ENCODE measurements at places on chromosomes 2 and 18.

DNA sequence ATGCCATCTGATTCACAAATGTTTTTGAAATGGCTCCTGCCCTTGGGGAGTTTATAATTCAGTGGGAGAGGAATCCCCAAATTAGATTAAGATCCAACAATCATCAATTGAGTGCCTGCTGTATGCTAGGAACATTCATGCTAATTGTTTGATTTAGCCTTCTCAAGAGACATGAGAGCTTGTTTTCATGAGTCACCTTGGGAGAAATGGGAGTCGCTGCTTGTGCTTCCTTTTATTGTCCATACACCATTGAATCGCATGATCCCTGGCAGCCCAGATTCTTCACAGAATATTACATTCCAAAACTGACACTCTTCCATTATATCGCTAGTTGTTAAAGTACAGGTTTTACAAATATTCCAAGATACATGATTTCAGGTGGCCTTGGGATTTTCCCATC, 106.0 kb upstream of the MAP3K20 start:
- DNase-seq: peak; percentile 27

DNA sequence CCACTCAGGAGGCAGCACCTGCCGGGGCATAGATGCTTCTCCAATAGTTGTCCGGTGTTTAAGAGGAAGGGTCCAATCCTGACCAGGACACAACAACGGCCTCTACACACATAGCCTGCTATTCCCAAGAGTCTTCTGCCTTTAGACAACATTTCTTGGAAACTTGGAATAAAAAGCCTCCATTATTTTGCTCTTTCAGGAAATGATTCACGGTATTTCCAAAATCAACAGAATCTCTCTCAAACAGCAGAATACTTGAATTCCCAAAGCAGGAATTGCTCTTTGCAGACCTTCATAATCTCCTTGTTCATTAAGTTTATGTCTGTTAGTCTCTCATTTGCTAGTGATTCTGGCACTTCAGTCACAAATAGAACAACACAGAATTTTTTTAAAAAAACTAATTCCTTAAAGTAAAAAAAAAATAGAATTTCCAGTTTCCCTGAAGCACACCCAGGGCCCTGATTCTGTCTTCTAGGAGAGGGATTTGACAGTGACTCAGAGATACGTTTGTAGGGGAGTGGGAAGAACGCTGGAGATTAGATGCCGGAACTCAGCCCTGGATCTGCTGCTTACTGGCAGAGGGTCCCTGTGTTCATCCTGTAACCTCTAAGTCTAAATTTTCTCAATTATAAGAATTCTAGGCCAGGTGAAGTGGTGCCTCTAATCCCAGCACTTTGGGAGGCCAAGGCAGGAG, 74.7 kb downstream of the NAB1 start:
- DNase-seq: no peak

- peak; percentile 54 for DNase-seq
Measured at GRCh38 chr2:229300790-229301189, 29.7 kb upstream of the PID1 start.

DNA sequence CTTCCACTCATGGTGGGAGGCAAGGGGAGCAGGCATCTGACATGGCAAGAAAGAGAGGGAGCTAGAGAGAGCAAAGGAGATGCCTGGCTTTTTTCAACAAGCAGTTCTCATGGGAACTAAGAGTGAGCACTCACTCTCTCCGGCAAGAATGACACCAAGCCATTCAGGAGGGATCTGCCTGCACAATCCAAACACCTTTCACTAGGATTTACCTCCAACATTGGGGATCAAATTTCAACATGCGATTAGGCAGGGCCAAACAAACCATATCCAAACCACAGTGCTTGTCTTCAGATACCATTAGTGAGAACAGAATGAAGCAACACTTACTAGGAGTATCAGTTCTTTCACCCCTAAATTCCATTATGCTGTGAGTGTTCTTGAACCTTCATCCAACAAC, 77.3 kb downstream of the FIGN start:
- DNase-seq: no peak

- no peak for DNase-seq
Measured at GRCh38 chr2:98480598-98480997, 35.9 kb downstream of the INPP4A start.

- no peak for DNase-seq
Measured at GRCh38 chr2:36079793-36080192, 275.8 kb upstream of the CRIM1 start.

DNA sequence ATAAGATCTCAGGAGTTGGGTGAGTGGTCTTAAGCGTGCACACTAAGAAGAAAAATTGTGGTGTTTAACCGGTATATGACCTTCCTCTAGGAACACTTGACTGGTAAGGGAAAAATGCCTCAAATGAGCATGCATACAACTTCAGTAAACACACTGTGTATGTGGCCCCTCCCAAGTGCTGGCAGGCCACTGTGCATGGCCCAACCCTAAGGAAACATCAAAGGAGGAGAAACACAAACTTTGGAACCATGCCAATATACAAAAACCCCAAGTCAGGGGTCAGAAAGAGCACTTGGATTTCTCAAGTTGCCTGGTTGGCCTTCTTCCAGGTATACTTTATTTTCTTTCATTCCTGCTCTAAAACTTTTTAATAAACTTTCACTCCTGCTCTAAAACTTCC, 308.9 kb upstream of the LRRTM4 start:
- no peak for DNase-seq

GRCh38 chr2:40321016-40321623, 130.8 kb downstream of the SLC8A1 start:
- no peak for DNase-seq

DNA sequence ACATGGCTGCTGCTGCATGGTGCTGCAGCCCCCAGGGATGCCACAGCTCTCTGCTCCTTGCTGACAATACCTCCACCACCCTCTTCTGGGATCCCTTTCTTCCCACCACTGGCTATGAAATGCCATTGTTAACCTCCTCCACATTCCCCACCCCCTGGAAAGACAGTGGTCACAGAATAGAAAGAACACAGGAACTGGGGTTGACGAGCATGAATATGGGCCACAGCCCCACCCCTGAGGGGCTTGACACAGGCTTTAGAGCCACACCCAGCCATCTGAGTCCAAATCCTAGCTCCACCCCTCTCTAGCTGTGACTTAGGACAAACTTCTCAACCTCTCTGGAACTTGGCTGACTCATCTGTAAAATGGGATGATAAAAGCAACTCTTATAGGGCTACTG, 47.3 kb downstream of the TMEM163 start:
- DNase-seq: no peak

GRCh38 chr2:133833746-133834145, 265.5 kb upstream of the NCKAP5 start:
- no peak for DNase-seq

DNA sequence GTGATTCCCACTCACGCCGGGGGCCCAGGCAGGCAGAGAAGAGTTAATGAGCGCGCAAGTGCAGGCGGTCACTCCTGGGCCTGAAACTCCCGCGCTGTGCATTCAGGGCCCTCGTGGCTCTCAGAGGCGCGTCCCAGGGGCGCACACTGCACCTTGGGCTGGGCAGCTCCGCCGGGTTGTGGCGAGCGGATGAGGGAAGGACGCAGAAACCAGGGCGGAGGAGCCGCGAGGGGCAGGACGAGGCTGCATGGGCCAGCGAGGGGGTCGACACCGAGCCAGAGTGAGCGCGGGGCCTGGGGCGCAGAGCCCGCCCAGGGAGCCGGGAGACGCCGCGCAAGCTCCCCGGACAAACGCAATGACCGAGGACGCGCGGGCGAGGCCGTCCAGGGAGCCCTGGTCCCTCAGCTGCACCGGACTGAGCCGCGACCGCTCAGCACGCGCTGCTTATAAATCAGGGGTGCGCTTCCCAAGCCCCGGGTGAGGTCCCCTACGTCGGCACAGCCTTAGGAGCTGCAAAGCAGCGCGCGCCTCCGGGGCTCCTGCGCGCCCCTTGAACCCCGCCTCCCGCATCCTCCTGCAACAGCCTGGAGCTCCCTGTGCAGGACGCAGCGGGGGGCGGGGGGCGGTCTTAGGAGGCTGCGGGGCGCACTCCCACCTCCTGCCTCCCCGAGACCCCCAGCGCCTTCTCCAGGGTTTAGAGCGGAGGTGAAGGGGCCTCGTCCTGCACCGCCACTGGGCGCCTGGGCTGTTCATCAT, 180.2 kb upstream of the ALKAL2 start:
- DNase-seq: no peak

- no peak for DNase-seq
Measured at GRCh38 chr2:37856101-37856751, 68.9 kb upstream of the RMDN2 start.

DNA sequence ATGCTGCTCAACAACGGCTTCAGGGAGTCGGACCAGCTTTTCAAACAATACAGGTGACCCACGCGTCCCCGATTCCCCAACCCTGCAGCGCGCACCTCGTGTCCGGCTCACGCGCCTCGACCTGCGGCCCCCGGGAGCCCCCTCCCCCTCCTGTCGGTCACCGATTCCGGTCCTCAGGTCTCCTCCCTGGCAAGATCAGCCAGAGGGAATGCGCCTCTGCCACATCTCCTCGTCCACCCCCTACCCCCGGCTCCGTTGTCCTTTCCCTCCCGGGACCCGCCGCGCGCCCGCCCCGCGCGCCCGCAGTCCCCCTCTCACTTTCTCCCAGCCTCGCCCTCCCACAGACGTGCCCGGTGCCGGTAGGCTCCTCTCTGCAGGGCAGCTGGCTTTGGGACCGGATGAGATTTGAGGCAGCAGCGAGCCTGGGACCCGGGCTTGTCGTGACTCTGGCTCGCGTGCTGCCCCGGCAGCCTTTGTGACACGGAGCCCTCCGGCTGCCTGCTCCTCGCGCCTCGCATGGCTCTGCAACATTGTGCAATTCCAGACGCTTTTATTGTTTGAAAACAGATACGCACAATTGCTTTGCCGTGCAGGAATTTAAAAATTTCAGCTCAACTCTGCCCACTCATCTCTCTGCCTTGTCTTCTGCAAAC, 558 bp downstream of the TTC39C start:
- DNase-seq: peak; percentile 88

DNA sequence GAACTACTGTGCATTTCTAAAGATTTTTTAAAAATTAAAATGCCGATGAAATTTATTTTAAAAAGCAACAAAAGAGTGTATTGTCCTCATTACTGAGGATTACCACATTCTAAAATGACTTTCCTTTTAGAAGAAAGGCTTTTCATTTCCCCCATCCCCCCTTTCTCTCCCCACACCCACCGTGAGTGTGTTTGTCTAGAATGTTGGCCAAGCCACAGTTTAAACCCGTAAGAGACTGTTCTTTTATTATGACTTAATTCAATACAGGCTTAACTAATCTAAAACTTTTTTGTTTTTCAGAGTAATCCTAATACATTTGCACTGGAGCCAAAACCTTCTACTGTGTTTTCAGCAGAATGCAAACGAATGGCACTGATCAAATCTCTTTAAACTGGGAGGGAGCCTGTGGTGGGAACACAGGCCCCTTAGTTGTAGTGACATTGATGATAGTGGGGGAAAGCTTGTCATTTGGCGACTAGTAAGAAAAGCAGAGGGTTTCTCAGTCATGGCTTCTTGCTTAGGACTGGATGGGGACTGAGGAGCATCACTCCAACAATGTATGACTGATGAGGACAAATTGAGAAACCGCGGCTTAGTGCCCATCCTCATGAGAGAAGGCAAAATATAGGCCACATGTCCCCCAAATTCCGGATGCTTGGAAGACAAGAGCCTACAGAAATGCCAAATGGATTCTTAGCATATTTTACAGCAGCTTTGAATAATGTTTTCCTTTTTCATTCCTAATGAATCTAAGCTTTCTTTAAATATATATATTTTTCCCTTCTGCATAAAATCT, 154.0 kb upstream of the SMIM21 start:
- DNase-seq: no peak

- DNase-seq: peak; percentile 46
Measured at GRCh38 chr2:105417857-105418436, 19.1 kb upstream of the FHL2 start.

GRCh38 chr2:39623917-39624316, 41.8 kb upstream of the TMEM178A start:
- no peak for DNase-seq

GRCh38 chr2:226790431-226790830, 9.2 kb downstream of the IRS1 start:
- DNase-seq: no peak

DNA sequence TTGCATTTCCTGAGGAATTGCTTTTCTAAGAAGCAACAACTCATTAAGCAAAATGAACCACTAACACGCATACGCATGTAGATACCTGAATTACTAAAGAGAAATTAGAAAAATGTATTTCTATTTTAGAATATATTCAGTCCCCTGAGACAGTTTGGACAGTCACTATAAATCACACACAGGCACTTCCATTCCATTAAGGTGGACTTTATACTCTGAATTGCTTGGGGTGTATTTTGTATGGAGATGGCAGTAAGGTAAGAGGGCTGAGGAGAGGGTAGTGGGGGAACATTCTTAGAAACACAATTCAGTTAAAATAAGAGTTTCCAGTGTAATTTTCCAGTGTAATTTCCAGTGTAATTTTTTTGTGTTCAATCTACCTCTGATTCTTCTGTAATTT, 1.8 kb downstream of the CCDC141 start:
- no peak for DNase-seq

DNA sequence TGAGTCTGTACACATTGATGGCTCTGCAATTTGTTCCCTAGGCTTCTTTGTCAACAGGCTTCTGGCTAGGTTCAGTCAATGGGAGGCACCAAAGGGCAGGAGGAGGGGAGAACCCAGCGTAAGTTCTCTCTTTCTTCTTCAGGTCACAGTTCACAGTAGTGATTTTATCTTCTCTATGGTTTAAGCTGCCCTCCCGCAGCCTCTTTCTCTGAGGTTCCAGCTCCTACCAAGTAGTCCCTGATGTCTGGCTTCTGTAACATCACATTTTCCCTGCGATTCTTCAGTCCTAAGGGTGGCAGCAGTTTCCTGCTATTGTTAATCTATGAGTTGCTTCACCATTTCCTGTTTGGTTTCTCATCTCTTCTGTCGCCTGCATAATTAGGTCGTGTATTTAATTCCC, 107.4 kb downstream of the CPO start:
- peak; percentile 27 for DNase-seq

GRCh38 chr2:214484239-214484638, 73.4 kb downstream of the VWC2L start:
- no peak for DNase-seq

All from foreskin fibroblast (primary cell).